ENCODE measurements at places on chromosomes 2 and 18. TPM values are rescaled to one million over a fixed set of nuclear protein-coding genes. Genes with fewer than 3 reads are reported as not detected.

GRCh38 chr2:138123741-138124140, 159.5 kb downstream of the HNMT start:
- DNase-seq = no peak

GRCh38 chr2:13818002-13818401, 814.5 kb upstream of the LRATD1 start:
- no peak for DNase-seq

DNA sequence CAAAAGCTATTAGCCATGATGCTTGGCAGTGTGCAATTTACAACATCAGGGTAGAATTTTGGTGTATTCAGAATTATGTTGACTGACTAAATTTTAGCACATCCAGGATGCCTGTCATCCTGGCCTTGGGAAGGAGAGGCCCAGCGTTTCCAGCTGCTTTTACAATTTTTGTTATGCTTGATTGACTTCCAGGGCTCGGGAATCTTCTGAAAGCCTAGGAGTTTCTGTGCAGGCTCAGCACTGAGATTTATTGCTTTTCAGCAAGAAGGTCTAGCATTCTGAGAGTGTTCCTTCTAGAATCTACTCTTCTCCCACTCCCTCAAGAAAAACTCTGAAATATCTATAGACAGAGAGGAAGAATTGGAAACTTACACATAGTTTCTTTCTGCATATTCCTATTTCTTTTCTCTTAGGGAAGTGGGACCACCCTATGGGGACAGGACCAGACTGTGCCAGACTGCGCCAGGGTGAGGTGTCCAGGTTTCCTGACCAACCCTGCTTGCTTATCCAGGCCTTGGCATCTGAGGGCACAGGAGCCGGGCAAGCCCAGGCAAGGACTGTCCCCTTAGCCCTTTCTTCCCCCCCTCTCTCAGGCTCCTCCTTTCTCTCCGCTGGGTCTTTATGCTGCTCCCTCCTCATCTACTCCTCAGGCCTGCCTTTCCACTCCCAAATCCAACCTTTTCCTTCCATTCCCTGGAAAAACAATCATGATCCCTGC, 26.9 kb downstream of the MAIP1 start:
- DNase-seq = no peak

- peak; percentile 94 for DNase-seq
Observed at GRCh38 chr18:37403100-37403781, 162.4 kb downstream of the CELF4 start.

- DNase-seq = no peak
Observed at GRCh38 chr18:47968006-47968676, 37.7 kb upstream of the SMAD2 start.

DNA sequence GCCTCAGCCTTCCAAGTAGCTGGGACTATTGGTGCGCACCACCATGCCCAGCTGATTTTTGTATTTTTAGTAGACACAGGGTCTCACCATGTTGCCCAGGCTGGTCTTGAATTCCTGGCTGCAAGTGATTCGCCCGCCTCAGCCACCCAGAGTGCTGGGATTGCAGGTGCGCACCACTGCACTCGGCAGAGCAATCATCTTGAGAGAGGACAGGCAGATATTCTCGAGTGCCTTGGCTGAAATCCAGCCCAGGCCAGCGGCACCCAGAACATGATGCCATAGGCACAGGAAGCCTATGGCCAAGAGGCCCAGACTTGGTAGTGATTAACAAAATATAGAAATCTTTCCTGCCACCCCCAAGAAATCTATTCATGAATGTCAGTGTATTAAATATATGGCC, 58.0 kb upstream of the PEX13 start:
- DNase-seq = no peak

DNA sequence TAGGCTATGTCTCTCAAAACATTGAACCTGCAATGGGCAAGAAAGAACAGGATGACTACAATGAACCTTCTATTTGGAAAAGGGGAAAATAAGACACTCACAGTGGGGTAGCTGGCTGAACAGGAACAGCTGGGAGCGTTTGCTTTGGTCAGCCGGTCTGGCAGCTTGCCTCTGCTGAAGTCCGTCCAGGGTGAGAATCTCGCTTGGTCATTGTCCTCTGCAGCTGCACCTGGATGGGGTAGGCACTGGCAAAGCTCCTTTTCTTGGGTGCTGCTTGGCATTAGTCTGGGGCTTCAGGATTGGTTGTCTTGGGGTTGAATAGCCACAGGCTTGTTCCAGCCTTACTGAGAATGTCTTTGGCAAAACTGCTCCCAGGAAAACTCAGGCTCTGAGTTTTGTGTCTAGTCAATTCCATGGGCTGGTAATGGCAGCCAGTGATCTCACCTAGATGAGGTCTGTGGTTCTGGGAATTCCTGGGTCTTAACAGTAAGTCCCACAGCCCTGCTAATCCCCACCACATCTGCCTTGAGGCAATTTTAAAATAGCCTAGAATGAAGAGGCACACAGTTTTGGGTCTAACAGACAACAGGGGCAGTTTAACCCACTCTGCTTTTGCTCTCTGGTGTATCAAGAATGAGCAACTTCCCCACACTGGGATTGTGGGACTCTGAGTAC, 13.4 kb downstream of the NEDD4L start:
- peak; percentile 39 for DNase-seq

DNA sequence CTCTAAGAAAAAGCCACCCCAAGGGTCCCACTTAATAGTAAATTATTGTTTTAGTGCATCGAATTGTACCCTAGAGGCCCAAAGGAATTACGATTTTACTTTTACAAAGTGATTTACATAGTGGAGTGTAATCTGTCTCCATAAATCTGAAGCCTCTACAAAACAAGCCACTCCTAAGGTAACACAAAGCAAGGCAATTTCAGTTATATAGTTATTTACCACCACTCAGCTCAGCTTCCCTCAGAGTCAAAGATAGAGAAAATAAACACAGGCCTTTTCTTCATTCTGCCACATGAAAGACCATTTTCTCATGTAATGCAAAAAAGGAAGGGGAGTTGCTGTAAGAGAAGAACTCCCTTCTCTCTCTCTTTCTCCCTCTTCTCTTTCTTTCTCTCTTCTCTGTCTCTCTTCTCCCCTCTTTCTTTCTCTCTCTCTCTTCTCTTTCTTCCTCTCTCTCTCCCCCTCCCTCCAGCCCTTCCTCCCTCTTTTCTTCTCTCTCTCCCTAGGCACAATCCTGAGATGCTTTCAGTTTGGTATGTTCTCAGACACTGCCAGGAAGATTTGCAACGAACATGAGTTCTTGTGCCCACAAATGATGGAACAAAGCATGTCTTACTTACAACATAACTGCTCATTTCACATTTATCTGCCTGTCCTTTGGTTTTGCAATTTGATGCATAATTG, 264.5 kb downstream of the BCL2 start:
- no peak for DNase-seq

- no peak for DNase-seq
Observed at GRCh38 chr2:202171241-202171825, 67.1 kb downstream of the SUMO1 start.

GRCh38 chr2:179285060-179285459, 20.4 kb upstream of the SESTD1 start:
- no peak for DNase-seq

DNA sequence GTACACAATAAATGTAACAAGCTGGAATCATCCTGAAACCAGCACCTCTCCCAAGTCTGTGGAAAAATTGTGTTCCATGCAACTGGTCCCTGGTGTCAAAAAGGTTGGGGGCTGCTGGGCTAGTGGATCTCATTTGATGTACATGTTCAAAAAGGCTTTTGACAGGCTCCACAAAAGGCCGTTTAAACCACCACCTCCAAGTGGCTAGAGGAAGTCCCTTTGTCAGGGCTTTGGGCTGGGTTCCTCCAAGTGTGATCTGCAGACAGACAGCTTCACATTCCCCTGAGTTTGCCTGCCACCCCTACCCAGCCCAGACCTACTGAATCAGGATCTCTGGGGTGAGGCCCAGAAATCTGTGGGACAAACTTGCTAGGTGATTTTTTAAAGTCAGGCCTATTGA, 84.7 kb downstream of the TGFA start:
- DNase-seq = no peak

DNA sequence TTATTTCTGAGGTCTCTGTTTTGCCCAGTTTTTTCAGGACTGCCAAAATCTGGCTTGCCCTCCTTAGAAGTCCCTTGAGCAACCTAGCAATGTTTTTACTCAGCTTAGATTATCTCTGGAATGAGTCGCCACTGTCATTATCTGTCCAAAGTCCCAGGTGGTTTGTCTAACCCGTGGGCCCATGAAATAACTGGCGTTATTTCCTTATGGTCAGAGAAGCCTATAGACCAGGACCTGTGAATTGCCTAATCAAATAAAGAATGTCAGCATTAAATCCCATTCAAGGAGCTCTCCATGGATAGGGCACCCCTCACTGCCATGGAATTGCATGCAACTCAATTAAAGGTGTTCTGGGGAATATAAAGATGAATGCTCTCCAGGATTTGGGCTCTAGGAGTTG, 373.9 kb downstream of the SETBP1 start:
- peak; percentile 9 for DNase-seq

DNA sequence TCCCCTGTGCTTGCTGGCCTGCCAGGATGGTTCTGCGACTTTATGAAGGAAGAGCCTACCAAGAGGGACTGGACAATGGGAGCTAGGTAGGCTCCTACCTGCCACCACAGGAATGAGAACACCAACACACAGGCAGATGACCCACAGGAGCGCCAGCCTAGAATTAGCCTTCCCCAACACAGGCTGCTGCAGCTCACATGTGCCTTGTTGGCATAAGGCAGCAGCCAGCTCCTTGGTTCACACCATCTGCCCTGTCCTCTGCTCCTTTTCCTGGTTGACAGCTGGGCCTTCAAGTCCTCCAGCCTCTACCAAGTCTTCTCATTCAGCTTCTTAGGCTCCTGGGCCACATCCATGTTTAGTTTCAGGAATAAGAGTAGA, 705.4 kb upstream of the RAB6C start:
- no peak for DNase-seq

Gene ACMSD
- total RNA-seq = not detected

Gene HAUS1
- 150 TPM for total RNA-seq

Gene YES1
- 69.1 TPM for total RNA-seq

Gene TM4SF20
- not detected for total RNA-seq

Gene FOXI3
- total RNA-seq = not detected

Gene PCARE
- total RNA-seq = not detected

All from RPMI7951 (cell line).